HL-60 (cell line): ENCODE measurements at places on chromosomes 5 and 9.

DNA sequence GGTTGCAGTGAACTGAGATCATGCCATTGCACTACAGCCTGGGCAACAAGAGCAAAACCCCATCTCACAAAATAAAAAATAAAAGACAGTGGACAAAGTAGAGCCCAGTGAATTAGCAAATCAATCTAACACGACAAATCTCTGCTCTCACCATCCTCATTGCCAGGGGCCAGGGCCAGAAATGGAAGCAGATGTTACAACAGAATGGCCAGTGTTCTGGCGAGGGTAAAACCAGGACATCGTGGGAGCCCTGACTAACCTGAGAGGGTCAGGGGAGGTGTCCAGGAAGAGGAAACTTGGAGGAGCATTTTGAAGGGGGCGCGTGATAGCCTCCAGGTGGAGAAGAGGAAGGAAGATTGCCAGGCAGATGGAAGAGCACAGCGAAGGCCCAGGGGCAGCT is 58.4 kb downstream of the NEURL1B start:
- no peak for DNase-seq

DNA sequence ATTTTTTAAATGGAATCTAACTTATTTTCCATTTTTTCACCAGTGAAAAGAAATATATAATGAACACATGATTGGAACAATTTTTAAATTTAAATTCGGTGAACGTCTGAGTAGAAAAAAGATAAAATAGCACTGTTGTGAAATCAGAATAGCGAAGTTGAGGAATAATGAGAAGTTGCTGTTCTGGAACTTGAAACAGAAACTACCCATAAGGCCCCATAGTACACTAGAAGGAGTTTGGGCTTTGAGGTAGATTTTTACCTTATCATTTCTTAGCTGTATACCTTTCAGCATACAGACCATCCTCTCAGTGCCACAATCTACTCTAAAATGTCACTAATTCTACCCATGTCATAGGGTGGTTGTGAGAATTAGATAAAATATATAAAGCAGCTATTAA is 35.1 kb downstream of the TDRD7 start:
- DNase-seq = no peak

DNA sequence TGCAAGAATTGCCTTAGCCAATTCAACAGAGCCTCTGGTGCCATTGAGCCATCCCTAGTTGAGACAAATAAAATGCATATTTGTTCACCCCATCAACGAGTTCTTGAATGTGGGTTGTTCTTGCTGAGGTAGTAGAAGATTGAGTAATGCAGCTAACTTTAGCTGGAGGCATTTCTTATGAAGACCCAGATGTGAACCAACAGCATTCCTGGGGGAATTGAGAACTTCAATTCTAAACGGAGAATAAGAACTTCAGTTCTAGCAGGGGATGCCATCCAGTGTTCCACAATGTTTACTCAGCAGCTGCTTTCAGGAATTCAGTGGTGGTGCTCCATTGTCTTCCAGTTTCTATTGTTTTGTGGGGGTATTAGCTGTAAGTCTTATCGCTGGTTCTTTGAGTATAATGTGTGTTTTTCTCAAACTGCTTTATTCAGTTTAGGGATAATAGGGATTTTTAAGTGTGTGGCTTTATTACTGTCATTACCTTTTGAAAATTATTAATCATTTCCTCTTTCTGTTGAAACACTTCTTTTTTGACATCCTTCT is 1968.2 kb upstream of the NUDT12 start:
- DNase-seq = no peak

DNA sequence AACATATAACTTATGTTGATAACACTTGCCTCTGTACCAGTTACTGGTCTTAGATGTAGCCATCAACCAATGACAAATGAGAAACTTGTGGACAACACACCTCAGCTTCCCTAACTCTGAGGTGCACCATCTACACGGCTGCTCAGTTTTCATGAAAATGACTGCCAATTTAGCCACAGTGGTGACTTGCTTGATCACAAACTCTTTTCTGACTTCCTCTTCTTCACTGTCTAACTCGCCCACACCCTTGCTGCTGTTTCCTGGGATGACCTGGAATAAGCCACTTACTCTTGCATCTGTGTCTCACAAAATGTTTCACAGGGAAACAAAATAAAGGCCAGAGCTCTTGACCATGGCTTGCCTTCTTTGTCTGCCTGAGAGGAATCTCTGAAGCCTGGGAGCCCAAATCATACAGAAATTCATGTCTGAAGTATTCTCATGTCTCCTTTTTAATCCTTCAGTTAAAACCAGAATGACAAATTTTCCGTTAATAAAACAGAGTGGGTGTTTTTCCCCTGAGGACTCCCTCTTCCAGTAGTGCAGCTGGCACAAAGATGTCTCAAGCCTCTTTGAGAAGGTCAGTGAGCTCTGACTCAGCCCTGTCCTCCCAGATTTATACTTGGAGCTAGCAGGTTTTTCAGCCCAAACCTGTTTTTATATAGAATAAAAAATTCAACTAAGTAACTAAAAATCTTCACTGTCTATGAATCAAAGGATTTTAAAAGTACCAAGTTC is 126.5 kb upstream of the PAM start:
- DNase-seq = no peak

GRCh38 chr9:17185481-17186029 is 50.7 kb downstream of the CNTLN start:
- no peak for DNase-seq

DNA sequence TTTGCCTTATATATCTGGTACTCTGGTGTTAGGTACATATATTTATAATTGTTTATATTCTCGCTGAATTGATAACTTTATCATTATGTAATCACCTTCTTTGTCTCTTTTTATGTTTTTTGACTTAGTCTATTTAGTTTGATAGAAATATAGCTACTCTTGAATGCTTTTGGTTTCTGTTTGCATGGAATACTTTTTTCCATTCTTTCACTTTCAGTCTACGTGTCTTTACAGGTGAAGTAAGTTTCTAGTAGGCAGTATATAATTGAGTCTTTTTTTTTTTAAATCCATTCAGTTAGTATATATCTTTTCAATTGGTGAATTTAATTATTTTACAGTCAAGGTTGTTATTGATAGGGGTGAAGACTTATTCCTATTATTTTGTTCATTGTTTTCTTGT is 131.7 kb downstream of the PSAT1 start:
- no peak for DNase-seq
